ENCODE measurements at places on chromosomes 11 and 22.

- DNase-seq, result no peak
Measured at GRCh38 chr11:44311339-44312261, 1.7 kb upstream of the ALX4 start.

GRCh38 chr11:46607516-46607915 is 9.5 kb downstream of the HARBI1 start:
- no peak for DNase-seq

GRCh38 chr22:22666307-22667091 is 22.1 kb downstream of the GGTLC2 start:
- DNase-seq, result peak; percentile 85

GRCh38 chr11:103844327-103845215 is 191.9 kb upstream of the DDI1 start:
- no peak for DNase-seq

DNA sequence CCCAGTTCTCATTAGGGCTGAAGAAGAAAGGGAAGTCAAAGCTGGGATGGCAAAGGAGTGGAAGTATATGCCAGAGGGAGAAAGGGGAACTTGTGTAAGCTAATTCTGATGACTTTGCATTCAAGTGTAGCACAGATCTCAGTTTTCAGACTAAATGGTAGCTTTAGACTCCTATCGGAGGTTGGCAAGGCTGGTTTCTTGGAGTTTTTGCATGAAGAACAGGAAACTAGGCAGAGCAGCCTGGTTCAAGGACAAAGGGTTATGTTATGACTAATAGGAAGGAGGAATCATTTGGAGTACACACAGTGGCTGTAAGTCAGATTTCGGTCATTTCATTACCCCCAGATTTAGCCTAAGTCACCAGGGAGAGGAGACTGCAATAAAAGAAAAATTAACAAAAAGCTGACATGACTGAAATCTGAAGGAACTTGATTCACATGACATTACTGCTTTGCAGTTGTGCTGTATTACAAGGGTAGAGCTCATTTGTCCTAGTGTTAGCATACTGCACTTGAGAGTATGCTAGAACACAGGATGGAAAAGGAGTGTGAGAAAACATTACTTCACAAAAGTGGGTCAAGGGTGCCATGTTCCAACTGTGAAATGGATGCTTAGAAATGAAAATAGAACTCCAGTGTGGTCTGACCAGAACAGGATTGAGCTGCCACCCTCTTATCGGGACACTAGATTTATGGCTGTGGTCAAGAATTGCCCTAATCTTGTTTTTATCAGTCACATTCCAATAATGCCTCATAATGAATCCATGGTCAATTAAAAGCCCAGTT is 23.6 kb downstream of the ADM start:
- no peak for DNase-seq

DNA sequence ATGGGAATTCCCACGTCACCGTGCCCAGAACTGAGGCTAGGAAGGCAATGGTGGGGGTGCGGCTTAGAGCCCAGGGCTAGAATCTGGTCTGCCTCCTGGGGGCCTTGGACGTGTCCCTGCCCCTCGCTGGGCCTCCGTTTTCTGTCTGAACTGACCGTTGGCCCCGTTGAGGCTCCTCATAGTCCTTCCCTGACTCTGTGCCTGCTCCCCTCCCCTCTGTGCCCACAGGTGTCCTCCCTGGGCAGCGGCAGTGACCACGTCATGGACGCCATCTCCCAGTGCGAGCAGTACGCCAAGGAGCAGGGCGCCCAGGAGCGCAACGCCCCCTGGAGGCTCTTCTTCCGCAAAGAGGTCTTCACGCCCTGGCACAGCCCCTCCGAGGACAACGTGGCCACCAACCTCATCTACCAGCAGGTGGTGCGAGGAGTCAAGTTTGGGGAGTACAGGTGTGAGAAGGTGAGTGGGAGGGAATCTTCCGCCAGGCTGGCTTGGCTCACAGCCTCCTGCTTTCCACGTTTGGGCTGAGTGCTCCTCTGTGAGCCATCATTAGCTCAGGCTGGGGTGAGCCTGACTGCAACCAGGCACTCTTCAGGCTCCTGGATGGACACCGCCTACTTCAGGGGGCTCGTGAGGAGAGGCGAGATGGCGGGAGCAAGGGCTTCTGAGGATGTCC is 63.9 kb downstream of the MYO7A start:
- peak; percentile 97 for DNase-seq

GRCh38 chr22:46563381-46564083 is 26.1 kb upstream of the CELSR1 start:
- peak; percentile 85 for DNase-seq

DNA sequence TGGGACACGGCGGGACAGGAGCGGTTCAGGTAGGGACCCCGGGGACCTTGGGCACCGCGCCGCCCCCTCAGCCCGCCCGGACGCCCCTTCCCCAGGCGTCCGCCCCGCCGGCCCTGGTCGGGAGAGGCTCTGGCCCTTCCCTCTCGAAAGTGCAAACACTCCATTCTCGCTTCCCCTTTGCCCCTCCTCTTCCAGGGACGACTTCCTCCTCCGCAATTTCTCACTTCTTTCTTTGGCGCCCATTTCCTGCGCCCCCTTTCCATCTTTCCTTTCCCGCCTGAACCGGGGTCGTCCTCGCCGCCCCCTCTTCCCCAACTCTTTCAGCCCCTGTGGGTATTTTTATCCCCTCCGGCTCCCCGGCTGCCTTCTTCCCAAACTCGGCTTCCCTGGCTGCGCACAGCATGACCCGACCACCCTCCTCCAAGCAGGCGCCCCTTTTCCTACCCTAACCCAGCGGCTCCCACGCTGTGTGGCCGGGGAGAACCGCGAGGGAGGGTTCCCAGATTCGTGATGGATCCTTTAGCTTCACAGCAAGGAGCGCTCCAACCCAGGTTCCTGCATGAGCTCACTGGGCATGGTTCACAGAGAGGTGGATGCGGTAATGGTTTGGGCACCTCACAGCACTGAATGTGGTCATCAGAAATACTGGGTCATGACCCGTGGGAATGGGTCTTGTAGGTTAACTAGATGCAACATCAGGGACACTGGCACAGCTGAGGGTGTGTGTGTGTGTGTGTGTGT is 689 bp downstream of the RAB39A start:
- DNase-seq, result peak; percentile 60

GRCh38 chr11:93732237-93732892 is 8.9 kb downstream of the TAF1D start:
- no peak for DNase-seq

GRCh38 chr11:115409691-115410220 is 94.5 kb downstream of the CADM1 start:
- DNase-seq, result no peak

GRCh38 chr11:114302663-114303062 is 6.5 kb downstream of the NNMT start:
- DNase-seq, result no peak

GRCh38 chr11:5196731-5197130 is 3.8 kb downstream of the OR51V1 start:
- DNase-seq, result no peak

DNA sequence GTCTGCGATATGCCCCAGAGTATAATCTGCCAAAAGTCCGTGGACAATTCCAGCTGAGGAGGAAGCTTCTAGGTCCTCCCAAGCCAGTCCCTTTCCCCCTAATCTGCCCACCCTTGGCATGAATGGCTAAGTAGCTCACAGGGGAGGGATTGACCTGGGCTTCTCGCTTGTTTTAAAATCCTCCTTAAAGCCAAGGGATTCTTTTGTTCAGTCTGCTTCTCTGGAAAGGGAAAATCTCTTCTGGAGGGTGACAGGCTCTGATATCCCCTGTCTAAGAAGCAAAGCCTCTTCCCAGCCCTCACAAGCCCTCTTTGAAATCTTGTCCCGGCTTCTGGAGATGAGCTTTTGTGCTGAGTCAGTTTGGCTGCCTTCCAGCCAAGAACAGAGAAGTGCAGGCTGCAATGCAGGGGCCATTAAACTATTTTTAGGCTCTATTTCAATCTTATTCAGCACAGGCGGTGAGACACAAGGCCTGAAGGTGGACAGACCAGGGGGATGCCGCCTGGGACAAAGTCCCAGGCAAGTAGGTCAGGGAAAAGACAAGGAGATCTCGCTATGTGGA is 23.9 kb downstream of the NEFH start:
- DNase-seq, result no peak

DNA sequence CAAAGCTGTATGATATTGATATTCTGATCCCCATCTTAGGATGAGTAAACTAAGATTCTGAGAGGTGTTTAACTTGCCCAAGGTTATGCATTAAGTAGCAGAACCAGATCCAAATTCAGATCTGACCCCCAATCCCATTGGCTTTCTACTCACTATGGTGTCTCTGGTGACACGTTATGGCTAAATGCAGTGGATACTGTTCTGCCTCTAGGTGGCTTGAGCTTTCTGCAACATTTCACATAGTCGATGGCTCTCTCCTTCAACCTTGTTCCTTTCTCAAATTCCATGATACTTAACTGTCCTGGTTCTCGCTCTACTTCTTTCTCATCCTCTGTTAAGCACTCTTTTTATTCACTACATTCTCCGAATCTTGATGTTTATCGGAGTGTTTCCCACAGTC is 9.4 kb downstream of the C11orf97 start:
- DNase-seq, result peak; percentile 52

GRCh38 chr22:24504956-24505736 is 10.0 kb downstream of the UPB1 start:
- no peak for DNase-seq

- DNase-seq, result no peak
Measured at GRCh38 chr11:125594958-125595357, 2.3 kb downstream of the STT3A start.

DNA sequence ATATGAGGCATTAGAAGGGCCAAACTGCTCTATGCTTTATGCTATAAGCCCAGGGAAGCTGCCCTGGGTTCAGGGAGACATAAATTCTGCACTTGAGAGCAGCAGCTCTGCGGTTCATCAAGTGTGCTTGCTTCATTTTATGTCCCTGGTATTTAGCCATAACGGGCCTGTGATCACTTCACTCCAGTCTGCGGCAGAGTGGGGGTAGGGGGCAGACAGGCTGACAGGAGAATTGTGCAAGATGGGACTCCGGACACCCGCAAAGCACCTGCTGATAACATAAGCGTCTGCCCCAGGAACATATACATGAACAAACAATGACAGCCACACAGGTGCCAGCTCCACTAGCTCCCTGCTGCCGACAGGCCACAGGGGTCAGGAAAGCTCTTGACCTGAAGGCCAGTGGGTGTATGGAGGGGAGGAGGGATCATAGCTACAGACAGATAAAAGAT is 56.1 kb downstream of the SMCO4 start:
- peak; percentile 41 for DNase-seq

DNA sequence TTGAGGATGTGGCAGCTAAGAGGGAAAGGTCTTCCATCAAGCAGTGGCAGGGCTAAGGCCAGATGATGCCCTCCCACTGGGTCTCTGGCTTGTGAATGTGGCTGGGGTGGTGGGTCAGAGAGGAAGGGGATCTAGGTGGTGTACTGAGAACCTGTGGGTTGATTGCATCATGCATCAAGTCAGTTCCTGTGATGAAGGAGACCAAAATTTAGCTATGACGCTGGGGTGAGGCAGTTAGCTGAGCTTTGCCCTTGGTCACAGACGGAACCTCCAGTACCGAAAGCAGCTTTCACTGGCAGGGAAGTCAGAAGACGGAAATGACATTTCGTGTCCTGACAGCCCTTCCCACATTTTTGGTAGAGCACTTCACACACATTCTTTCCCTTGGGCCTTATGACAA is 20.7 kb downstream of the ATG16L2 start:
- DNase-seq, result no peak

DNA sequence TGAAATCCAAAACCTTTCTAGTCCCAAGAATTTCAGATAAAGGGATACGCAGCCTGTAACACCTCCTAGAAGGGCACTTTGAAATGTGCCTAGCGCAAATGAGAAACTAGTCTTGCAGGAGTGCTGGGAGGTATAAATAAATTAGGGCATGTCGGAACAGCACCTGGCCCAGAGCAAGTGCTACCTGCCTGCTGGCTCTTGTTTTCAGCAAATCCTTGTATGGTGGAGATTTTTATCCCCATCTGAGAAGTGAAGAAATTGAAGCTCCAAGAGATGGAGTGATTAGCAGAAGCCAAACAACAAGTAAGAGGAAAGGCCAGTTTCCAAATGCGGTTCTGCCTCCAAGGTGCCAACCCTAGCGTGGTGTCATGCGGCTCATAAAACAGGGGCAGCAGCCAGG is 36.7 kb upstream of the TFIP11 start:
- no peak for DNase-seq

DNA sequence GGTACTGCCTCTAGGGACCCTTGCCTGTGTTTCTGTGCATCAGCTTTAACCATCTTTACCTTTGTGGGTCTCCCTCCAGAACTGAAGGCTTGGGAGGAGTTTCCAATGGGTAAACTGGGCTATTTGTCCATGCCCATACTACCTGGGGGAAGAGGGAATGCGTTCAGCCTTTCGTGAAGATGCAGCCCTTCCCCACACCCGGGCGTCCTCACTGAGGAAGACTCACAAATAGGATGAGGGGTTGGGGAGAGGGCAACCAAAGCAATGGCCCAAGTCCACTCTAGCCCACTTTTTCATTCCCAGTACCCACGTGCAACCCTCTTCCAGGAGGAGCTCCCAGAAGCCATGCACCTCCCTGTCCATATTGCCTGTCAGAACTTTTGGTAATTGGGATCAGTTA is 61.8 kb upstream of the ADA2 start:
- DNase-seq, result no peak

GRCh38 chr22:27541836-27542235 is 259.7 kb downstream of the MN1 start:
- DNase-seq, result no peak

- no peak for DNase-seq
Measured at GRCh38 chr11:95152876-95153856, 63.5 kb downstream of the ENDOD1 start.

DNA sequence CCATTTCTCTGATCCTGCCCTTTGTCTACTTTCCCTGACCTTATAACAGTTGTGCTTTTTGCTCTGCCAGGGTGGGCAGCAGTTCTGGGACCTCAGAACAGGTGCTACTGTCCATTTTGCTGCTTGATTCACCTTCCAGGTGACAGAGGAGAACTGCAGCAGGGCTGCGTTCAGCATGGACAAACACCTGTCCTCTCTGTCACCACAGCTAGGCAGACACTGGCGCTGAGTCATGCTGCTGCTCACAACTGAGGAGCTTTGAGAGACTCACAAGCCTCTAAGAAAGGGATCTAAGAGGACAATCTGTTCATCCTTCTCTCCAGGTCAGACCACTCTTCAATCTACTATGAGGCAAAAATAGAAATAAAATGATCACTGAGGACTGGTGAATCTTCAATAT is 1144.5 kb upstream of the CCDC90B start:
- DNase-seq, result peak; percentile 84

DNA sequence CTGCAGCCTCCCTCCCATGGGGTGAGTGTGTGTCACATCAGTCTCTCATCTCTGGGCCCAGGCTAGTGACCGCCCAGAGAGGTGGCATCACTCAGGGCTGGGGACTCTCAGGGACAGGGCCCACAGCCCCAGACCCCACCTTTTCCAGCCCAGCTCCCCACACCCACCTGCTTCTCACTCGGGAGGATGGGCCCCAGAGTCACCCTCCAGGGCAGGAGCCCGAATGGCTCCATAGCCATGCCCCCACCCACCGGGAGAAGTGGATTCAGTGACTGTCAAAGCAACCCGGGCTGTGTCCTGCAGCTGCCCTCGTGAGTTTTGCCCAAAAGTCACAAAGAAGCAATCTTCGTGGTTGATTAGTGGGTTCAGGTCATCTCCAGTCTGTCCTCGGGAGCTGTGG is 26.0 kb downstream of the PARVG start:
- peak; percentile 28 for DNase-seq

GRCh38 chr11:120657306-120658070 is 145.9 kb downstream of the GRIK4 start:
- DNase-seq, result no peak
